Neural cell (in vitro differentiated cells): ENCODE measurements at places on chromosomes 3 and 15. TPM values are rescaled to one million over a fixed set of nuclear protein-coding genes. Genes with fewer than 3 reads are reported as not detected.

CHL1 gene
- 187 and 199 TPM in 2 replicates for polyA plus RNA-seq

GOLGA6A gene
- polyA plus RNA-seq: 0.50 TPM in 2 replicates

EFCAB12 gene
- polyA plus RNA-seq: 0.14 and 0.32 TPM in 2 replicates

RAB8B gene
- 68.3 and 87.1 TPM in 2 replicates for polyA plus RNA-seq

SLC28A1 gene
- polyA plus RNA-seq: not detected in 2 replicates

STIMATE gene
- polyA plus RNA-seq: 14.6 and 24.9 TPM in 2 replicates

CFAP100 gene
- polyA plus RNA-seq: 2.3 TPM in 1 of 2 replicates, not detected in the other

BNC1 gene
- polyA plus RNA-seq: not detected in 2 replicates

IQCF5 gene
- polyA plus RNA-seq: not detected in 2 replicates

DNAH12 gene
- polyA plus RNA-seq: 1.6 and 1.8 TPM in 2 replicates

AADACL2 gene
- polyA plus RNA-seq: not detected in 2 replicates
